Suppressor macrophage treated with lipopolysaccharide for 4 hours (primary cell): ENCODE measurements at places on chromosomes 12 and 14.
A peak's percentile ranks its signal among the peaks of the same experiment; 100 is the strongest.

- DNase-seq: no peak
Measured at GRCh38 chr14:68586896-68587751, 205.7 kb downstream of the ZFP36L1 start.

- DNase-seq: no peak
Measured at GRCh38 chr12:47408171-47408871, 297.5 kb downstream of the RPAP3 start.

DNA sequence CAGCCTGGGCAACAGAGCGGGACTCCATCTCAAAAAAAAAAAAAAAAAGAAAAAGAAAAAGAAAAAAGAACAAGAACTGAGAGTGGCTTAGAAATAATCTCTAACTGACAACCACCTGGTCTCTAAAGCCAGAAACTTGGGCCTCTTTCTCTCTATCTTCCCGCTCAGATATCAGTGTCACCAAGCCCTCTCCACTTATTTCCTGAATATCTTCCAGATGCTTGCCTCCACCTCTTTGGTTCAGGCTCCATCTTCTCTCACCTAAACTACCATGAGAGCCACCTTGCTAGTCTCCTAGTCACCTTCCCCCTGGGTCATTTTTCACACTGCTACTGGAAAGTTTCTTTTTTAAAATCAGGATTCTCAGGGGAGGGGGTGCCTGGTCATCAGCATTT lies 1.8 kb upstream of the TM9SF1 start:
- DNase-seq: no peak

DNA sequence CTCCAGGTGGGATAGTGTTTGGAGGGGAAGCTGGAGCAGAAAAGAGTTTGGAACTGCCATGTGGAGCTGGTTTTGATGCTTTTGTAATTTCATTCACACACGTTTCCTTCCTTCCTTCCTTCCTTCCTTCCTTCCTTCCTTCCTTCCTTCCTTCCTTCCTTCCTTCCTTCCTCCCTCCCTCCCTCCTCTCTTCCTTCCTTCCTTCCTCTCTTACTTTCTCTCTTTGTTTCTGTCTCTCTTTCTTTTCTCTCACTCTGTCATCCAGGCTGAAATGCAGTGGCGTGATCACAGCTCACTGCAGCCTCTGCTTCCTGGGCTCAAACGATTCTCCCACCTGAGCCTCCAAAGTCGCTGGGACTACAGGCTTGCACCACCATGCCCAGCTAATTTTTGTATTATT lies 168.0 kb upstream of the ARID2 start:
- DNase-seq: no peak

DNA sequence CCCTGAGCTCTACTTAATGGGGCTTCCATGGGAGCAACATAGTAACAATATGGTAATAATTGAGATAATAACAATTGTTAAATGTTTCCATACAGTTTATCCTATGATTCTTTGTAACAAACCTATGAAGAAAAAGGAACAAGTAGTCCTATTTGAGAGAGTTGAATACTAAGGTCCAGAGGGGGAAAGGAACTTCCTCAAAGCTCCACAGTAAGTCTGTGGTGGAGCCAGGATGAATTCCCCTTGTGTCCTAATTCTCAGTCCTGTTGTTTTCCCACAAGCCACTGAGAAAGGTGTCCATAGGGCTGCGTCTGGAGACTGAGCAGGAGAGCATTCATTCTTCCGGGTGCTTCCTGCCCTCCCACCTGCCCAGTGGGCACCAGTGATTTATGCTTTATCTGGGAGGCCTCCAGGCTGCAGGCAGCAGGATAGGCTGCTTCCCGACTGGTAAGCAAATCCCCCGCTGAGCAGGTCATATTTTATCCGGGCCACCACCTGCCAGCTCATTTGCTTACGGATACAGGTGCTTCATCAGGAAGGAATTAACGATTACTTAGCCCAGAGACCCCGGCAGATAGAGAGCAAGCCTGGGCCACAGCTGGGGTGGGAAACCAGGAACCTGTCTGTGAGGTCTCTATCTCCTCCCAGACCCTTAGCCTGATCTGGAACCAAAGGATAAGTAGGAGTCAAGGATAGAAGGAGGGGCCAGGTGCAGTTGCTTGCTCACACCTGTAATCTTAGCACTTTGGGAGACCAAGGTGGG lies 33.9 kb upstream of the FAM222A start:
- DNase-seq: peak; percentile 28

- DNase-seq: no peak
Measured at GRCh38 chr12:31219521-31219920, 106.4 kb downstream of the SINHCAF start.

DNA sequence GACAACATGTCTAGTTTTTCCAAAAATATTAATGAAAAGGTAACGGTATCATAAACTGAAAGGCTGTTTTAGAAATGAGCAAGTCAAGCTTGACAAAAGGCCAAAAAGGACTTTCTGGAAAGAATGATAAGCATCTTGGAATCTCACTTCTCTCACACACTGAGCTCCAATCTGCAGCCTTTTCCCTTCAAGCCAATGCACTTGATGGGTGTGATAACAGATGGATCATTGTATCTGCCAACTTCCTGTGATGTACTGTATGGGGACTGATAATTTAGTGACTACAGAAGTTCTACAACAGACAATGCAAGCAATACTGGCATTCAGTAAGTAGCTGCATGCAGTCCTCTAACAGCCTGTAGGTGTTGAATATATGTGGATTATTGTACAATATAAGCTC lies 147.1 kb downstream of the MED13L start:
- no peak for DNase-seq

DNA sequence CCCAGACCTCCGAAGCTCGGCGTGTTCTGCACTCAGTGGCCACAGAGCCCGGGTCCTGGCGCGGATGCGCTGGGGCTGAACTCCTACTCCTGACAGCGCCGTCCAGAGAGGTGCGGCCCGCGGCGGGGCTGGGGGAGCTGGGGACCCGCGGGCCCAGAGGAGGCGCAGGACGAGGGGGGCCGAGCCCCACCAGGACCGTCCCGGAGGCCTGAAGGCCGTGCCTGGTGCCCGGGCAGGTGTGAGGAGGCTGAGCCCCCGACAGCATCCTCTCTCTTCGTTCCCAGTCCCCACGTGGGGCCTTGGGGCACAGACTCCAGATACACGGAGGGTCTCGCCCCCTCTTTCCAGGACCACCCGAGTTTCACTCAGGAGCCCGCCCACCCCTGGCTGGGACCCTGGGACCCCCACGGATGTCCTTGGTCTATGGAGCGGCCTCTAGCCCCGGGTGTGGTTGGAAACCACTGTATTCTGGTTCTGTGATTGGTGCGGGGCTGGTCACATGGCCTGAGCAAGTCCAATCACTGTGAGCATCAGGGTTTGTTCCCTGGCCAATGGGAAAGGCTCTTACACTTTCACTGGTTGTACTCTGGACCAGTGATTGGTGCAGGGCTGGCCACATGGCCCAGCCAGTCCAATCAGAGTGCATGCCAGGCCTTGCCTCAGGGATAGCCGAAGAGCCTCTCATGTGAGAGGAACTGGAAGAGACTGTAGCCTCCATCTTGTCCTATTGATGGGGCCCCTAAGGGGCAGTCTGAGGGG lies 217.6 kb upstream of the SFSWAP start:
- DNase-seq: no peak
